ENCODE measurements at places on chromosomes 12 and 14.

GRCh38 chr12:116719731-116720528 is 17.9 kb downstream of the SPRING1 start:
- no peak for DNase-seq

DNA sequence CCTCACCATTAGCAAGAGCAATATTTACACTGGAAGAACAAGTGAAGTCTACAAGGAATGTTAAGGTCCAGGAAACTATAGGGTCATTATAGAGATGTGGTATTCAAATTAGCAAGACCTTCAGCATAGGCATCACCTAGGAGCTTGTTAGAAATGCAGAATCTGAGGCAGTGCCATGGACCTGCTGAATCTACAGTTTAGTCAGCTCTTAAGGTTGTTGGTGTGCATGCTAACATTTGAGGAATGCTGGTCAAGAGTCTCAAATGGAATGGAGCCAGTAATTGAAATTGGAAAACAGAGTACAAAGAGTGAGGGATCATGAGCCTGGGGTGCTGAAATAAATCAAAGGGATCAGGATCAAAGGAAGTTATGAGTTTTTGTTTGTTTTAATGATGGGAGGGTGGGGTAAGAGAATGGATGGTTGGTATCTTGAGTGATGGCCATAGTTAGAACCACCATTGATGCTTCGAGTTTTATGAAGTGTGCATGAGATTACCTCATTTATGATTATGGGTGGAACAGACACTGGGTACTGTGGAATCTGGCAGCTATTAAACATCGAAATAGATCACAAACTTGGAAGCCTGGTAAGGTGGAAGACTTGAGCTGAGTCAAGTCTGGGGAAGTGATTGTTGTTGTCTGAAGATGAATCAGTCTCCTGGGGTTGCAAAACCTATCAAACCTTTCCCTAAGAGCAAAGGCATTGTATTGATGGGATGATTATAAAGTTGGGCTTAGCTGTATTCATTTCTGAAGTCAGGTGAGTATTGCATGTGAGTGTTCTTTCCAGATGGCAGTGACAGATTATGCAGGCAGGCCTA is 323.3 kb upstream of the E2F7 start:
- DNase-seq = no peak

GRCh38 chr12:53965281-53966084 is 7.4 kb upstream of the HOXC11 start:
- no peak for DNase-seq

- no peak for DNase-seq
Observed at GRCh38 chr12:11559626-11560340, 89.7 kb upstream of the ETV6 start.

DNA sequence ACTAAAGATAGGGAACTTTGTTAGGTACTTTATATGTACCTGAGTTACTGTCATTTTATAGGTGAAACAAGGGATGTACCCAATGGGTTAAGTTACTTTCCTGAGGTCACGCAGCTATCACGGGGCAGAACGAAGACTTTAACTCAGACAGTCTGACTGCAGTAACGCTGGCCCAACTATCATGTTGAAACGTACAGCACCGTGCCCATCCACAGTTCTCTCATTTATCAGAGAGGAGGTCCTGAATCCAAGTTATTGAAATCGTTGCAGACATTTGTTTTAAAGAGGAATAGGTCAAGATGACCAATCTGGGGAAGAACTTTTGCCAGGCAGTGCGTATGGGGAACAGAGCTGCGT is 587 bp upstream of the C12orf75 start:
- no peak for DNase-seq
